CD4-positive, alpha-beta T cell treated with Interleukin-12 subunit alpha and Interleukin-12 subunit beta, for 1 hour (primary cell): ENCODE measurements at places on chromosomes 16 and 17.

DNA sequence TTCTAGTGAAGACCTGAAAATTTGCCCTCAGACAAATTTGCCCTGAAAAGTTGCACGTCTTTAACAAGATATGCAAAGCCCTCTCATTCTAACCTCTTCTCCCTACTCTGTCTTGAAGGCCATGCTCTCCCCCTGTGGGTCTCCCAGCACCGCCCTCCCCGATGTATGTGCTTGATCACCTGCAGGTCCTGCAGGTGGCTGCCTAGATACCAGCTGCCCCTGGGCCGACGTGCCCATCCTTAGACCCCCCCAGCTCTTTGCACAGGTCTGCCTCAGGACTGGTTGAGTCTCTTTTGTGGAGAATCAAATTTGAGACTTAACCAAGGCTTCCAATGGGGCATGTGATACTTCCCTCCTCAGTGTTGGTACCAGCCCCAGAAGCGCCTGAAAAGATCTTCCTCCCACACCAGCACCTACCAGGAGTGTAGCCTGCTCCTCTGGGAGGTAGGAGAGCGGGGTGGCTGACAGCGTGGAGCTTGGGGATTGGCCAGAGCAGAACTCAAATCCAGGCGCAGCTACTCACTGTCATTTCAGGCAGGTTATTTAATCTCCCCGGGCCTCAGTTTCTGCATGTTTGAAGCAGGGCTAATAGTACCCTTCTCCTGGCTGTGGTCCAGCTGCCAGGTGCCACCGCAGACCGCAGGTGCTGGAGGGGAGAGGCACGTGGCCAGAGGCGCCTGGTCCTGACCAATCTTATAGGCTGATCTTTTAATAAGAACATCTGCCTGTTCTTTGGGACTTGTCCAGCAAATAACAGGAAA, 4.5 kb upstream of the MRPL38 start:
- DNase-seq = no peak

DNA sequence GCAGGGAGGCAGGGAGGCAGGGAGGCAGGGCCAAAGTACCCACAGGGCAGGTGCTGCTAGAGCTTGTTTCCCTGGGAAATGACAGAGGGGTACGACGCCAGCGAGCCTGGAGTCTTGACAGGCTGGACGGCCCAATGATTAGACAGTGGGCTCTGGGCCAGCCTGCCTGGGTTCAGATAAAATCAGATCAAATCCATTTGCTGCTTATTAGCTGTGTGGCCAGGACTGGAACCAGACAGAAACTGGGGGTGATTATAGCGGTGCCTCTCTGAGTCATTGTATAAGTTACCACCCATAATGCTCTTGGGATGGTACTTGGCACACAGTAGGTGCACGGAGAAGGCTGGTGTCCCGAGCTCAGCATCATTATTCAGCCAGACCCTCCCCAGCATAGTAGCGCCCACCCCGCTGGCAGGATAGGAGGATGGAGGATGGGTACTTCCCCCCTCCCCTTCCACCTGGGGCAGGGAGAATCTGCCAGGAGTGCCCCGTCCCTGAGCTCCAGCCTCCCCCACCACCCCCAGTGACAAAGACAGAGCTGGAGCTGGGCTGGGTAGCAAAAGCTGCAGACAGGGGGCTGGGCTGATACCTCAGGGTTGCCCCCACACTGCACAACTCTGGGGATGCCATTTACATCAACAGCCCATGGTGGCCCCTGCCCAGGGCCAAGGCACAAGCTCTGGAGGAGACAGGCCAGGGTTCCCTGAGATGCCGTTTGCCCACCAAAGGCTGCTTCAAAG, 77.6 kb upstream of the TNRC6C start:
- no peak for DNase-seq

- no peak for DNase-seq
These were observed 48.9 kb upstream of the MRPS23 start for GRCh38 chr17:57898487-57899311.

DNA sequence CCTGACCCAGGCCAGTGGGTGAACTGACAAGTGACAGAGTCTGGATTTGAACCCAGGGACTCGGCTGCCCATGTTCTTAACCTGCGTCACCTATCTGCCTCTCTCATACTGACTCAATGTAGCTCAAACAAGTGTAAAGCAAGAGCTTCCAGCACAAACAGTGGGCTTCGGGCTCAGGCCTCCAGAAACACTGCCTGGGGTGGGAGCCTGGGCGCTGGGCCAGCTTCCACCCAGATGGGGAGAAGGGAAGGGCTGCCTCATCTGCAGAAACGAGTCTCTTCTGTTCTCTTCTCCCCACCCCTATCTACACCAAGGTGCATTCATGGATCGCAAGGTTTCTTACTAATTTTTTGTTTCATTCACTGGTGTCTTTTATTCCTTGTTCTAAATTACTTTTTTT, 1.3 kb downstream of the CDRT4 start:
- no peak for DNase-seq

GRCh38 chr17:72813481-72813880, 279.0 kb downstream of the SLC39A11 start:
- DNase-seq = no peak

DNA sequence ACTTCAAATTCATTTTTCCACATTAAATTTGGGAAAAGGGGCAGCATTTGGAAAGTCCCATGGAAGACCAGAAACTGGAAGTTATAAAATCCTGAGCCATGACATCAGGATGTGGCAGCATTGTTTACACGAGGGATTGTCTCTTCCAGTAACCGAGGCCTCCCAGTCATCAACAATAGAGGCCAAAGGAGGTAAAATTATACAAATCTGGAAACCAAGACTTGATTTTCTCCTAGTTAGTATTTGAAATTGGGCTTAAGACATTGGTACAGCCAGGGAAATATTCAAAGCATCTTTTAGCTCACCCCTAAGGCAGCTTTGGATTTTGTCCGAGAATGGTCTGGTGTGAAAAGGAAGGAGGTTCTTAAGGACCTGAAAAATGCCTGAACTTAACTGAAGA, 251.6 kb upstream of the FOXF1 start:
- DNase-seq = no peak

DNA sequence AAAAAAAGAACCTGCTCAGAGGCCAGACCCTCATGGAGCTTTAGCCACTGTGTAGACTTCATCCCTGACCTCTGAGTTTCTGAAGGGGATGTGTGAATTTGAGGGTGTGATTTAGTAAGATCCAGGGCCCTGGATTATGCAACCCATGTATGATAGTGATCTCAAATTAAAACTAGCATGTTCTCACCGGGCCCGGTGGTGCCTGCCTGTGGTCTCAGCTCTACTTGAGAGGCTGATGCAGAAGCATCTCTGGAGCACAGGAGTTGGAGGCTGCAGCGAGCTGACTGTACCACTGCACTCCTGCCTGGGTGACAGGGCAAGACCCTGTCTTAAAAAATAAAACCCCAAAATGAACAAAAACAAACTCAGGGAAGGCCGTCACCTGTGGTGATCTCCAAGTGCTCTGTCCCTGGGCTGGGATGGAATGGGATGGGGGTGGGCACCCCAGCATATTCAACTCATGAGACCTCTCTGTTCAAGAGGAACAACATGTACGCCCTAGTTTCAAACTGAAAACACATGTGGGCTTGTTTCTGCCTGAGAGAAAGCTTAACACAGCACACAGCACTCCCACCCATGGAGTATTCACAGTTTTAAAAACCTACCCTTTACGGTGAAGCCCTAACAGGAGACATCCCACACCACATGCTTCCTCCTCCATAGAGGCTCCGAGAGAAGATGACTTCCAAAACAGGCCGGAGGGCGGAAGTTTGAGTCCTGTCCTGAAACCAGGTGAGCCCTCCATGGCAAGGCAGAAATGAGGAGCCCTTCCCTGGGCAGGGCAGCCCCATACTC, 30.1 kb downstream of the GNPTG start:
- no peak for DNase-seq

DNA sequence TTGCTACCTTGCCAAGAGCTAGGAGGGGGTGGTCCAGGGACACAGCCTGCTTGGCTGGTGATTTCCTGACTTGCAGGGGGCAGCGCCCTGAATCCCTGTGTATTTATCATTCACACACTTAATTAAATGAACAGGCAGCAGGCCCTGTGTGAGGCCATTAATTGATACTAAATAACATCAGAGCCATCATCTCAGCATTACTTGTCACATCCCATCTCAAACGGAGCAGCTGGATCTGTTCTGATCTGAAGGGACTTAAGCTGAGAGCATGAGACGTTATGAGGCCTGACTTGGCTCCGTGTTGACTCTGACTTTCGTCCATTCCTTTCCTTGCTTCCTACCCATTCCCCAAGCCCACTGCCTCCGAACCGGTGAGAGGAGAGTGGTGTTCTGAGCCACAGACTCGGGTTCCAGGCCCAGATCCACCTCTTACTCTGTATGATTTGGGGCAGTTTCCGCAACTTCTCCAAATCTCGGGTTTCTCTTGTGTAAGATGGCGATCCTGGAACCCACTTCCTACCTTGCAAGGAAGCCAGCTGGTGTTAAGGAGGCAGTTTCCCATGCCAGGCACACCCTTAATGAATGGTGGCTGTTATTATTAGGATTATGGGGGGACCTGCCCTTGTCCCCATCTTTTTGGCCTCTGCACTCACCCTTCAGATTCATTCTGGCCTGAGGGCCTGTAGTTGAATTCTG, 33.8 kb downstream of the CACNA1G start:
- DNase-seq = no peak

GRCh38 chr17:76266244-76266938, 1.2 kb downstream of the UBALD2 start:
- DNase-seq = peak; percentile 42

- DNase-seq = no peak
These were observed 101.5 kb upstream of the CDH5 start for GRCh38 chr16:66265048-66265415.

DNA sequence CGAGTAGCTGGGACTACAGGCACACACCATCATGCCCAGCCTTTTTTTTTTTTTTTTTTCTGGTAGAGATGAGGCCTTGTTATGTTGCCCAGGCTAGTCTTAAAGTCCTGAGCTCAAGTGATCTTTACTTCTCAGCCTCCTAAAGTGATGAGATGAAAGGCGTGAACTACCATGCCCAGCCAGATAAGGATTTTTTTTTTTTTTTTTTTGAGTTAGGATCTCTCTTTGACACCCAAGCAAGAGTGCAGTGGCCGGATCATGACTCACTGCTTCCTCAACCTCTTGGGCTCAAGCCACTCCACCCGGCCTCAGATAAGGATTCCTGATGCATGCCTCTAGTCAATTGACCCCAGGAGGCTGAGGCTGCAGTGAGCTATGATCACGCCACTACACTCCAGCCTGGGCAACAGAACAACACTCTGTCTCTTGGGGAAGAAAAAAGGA, 11.2 kb upstream of the PLEKHG4 start:
- no peak for DNase-seq

DNA sequence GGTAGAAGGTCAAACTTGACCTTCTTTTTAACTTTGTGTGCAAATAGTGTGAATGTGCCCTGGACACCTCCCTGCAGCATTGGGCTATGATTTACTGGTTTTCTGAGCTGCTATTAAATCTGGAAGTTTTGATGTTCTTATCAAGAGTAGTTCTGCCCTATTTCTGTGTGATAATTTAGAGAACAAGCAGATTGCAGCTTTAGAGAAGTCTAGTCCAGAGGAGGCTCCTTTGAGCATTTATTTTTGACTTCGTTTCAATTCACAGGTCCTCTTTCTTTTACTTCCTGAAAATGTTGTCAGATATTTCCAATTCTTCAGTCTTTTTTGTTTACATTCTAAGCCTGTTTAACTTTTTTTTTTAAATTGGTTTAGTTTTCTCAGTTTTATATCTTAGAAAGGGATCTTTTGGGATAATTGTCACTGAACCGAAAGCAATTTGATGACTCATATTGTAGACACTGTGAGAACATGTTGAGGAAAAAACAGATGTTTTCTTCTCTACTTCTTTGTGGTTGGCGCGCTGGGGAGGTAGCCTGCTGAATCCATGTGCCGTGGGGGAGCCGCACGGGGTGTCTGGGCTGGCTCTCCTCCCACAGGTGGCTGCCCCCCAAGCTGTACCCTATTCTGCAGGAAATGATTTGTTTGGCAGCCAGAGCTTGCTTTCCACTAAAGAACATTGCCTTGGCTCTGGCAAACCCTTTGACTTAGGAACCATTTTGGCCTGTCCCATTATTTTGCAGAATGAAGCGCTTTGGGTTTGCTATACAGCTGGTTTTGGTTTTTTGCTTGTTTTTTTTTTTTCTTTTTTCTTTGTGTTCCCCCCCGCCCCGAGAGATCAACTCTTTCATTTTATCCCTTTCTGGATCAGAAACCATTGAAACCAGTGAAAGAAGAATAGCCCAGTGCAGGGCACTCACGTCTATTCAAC, 53.4 kb downstream of the MFSD11 start:
- peak; percentile 35 for DNase-seq

DNA sequence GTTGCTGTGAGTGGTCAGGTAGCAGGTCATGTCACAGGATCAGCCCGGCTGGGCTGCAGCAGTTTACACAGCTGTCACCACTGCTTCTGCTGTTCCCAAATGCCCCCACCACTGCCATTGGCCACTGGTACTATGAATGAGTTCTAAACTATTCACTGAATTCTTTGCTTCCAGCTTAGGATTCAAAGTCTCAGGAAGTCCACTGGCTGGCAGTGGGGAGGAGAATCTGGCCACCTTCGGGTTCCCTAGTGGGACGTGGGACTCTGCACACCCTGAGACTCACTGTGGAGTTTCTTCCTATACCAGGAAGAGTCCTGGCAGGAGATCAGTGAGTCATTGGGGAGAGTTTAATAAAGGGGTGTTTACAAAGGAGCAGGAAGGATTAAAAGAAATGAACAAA, 6.9 kb downstream of the MT1X start:
- DNase-seq = no peak

DNA sequence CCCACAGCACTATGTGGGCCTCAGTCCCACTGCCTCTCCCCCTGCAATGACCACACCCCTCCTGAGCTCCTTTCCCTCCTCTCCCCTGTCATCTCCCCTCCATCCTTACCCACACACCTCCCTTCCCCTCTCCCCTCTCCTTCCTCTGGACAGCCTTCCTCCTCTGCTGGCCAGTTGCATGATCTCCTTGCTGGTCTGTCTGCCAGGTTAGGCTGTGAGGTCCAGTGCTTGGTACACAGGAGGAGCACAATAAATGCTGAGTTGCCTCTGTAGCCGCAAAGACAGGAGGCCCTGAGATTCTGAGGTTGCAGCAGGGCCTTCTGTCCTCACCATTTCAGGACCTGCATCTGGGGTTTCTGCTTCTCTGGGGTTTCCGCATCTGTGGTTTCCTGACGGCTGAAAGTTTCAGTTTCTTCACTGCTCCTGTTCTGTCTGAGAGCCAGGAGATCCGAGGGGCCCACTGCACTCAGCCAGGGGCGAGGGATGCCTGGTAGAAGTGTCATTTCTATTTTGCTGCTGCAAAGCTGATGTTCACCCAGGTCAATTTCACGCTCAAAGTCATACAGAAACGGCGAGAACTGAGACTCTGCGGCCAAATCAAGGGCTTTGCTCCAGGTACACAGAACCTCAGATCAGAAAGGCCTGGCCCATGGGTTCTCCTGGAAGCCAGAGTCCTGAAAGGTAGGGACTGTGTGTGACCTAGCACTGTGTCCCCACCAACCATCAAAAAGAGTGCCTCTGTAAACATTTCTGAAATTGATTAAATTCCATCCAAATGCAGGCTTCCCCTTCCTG, 4.6 kb upstream of the SLC12A3 start:
- DNase-seq = peak; percentile 63

DNA sequence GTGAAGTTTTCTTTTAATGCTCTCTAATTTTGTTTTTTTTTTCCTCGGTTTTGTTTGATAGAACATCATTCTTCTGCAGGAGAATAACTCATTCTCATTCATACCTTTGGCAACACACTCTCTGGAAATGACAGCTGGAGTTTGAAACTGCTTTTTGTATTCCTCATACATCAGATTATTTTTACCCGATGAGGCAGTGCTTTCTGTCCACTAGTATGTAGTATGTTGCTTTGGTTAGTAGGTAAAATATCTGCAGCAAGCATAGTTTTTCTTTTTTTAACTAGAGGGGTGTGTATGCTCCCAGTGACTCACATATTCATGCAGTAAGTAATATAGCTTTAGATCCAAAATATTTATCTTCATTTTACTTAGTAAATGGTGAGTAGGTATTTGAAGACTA, 6.4 kb downstream of the PRKCA start:
- no peak for DNase-seq
